ENCODE measurements at places on chromosomes 7 and 10.

DNA sequence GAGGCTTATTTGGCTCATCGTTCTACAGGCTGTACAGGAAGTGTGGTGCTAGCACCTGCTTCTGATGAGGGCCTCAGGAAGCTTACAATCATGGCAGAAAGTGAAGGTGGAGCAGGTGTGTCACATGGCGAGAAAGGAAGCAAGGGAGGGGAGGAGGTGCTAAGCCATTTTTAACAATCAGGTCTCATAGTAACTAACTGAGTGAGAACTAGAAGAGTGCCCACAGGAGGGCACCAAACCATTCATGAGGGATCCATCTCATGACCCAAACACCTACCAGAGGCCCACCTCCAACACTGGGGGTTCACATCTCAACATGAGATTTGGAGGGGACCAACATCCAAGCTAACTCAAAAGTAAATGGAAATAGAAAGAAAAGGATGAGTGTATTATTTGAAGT is 78.1 kb downstream of the CXCL12 start:
- DNase-seq = peak; percentile 13

DNA sequence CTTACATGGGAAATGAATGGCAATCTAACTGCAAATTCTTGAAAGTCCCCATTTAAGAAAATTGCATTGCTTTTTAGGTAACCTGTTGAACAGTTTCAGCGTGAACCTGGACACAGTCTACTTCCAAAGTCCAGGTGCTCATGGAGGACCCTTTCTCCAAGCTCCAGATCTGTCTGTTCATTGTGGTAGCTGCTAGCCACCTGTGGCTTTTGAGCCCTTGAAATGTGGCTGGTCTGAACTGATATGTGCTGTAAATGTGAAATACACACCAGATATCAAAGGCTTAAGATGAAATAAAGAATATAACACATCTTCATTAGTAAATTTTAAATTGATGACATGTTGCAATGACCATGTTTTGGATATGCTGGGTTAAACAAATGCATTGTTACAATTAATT is 4.2 kb downstream of the CACNB2 start:
- DNase-seq = no peak

GRCh38 chr10:13382703-13383398 is 34.8 kb upstream of the SEPHS1 start:
- peak; percentile 22 for DNase-seq

- no peak for DNase-seq
These were observed 127.5 kb downstream of the DNAJB6 start for GRCh38 chr7:157464111-157464970.

DNA sequence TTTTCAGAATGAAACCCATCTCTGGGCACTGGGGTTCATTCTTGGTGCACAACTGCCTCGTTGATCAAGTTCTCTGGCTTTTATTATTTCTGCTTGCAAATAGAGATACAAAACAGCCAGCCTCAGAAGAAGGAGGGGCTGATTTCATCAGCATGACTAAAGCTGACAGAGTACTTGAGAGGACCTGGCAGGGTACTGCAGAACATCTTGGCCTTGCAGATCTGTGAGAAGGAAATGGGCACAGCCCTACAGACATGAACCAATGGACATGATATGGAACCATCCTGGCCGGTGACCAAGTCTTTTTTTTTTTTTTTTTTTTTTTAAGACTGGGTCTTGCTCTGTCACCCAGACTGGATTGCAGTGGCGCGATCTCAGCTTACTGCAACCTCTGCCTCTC is 240.6 kb downstream of the VTI1A start:
- no peak for DNase-seq

GRCh38 chr10:9733766-9734165 is 1283.9 kb upstream of the CELF2 start:
- no peak for DNase-seq

DNA sequence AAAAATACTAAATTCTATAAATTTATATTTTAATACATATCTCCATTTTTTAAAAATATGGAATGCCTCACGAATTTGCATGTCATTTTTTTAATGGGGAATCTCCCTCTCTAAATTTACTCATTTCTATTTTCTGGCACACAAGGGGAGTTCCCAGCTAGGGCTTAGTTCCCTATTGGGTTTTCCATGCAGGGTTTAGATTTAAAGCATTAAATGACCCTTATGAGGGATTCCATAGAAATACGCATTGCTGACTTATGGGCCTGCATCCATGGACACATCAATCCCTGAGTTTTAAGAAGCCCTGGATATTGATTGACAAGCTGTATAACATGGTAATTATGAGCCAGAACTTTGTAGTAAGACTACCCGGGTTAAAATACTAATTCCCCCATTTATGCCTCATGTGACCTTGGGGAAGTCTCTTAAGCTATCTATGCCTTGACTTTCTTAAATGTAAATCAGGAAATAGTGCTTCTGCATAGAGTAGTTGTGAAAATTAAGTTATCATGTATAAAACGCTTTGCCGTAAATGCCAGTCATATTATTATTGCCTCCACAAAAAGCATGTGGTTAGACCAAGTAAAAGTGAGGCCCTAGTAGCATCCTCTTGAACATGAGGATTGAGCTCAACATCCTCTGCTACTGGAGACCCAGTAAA is 78.8 kb upstream of the ANKRD1 start:
- DNase-seq = no peak

GRCh38 chr7:770741-771166 is 43.7 kb upstream of the PRKAR1B start:
- no peak for DNase-seq

GRCh38 chr10:88491314-88491713 is 91.8 kb downstream of the RNLS start:
- no peak for DNase-seq

DNA sequence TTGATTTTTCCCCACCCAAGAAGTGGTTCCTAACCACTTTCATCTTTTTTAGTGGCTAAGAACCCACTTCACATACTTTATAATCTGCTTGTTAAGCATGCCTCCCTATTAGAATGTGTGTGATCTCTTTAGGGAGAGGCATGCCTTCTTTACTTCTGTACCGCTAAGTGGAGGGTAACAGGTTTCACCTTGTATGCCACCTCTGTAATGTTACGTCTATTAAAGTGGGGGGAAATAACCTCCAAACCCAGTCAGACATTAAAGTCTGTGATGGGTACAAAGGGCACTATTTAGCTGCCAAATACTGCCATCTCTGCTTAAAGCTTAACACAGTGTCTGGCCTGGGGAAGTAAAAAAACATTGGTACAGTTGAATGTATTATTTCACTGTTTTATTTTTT is 51.9 kb downstream of the EPC1 start:
- DNase-seq = no peak

GRCh38 chr7:155867734-155868400 is 55.6 kb upstream of the SHH start:
- DNase-seq = no peak

GRCh38 chr10:110516815-110517492 is 19.2 kb downstream of the DUSP5 start:
- no peak for DNase-seq

GRCh38 chr7:142717453-142717852 is 31.8 kb upstream of the PRSS1 start:
- DNase-seq = no peak

DNA sequence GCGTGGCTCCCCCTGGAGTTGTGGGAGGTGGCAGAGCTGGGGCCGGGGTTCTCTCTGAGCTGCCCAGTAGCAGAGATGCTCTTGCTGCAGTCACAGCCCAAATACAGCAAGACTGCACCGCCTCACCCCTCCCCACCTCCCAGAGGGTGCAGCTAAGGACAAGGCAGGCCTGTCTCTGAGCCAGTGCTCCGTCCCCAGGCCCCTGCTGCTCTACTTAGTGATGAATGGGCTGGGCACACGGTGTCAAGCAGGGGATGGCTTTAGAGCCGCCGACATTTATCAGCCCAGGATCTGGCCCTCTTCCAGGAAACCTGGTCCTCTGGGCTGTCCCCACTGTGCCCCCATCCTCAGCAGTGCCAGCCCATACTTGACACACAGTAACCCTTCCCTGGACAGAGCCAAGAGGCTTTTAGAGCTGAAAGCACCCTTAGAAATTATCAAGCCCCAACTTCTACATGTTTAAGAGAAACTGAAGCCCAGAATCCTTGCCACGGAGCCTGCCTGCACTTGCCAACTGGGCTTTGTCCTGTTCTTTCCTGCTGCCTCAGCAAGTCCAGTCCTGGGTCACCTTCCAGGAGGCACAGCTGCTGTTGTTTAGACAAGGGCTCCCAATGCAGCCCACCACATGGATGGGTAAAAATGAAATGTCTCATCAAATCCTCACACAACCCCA is 137.1 kb upstream of the UNC5B start:
- no peak for DNase-seq

GRCh38 chr10:63738410-63738809 is 217.2 kb downstream of the REEP3 start:
- no peak for DNase-seq

DNA sequence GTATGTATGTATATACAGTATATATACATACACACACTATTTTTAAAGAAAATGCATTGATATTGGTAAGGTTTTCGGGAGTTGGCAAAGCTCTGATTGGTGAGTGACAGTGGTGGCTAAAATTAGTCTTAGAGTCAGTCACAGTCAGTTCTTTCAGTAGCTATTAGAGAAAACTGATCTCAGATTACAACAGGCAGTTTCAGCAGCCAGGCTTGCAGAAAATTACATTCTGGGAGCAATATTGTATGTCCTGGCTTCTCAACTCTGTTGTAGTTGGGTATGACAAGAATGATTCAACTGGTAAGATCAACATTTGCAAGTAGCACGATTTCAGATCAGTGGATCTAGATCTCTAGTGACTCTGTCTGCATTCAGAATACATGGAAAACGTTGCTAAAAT is 897.9 kb upstream of the AUTS2 start:
- no peak for DNase-seq

- peak; percentile 59 for DNase-seq
These were observed 1.5 kb downstream of the PDLIM1 start for GRCh38 chr10:95289003-95289920.

GRCh38 chr10:14355750-14356149 is 25.0 kb upstream of the FRMD4A start:
- no peak for DNase-seq

- DNase-seq = no peak
These were observed 312.8 kb downstream of the PHTF2 start for GRCh38 chr7:78111386-78111785.

DNA sequence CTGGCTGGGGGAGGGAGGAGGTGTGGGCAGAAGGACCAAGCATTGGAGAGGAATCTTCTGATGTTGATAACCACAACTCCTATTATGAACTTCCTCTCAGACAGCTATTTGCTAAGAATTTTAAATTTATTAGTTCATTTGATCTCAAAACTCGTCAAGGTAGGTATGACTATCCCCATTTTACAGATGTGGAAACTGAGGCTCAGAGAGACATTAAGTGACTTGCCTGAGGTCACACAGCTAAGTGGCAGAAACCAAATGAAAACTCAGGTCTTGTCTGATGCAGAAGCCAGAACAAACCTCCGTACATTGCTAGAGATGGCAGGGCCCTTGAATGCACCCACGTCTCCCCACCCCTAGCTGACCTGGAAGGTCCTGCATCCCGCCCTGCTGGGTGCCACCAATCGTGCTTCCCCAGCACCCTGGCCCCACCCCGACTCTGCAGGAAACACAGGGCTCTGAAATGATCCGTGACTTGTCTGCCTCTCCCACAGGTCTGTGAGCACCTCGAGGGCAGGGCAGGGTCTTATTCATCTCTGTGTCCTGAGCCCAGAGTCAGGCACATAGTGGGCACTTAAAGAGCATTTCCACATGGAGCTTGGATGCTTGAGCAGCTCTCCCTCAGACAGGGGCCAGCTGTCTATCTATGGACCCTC is 5.6 kb upstream of the PALD1 start:
- no peak for DNase-seq

DNA sequence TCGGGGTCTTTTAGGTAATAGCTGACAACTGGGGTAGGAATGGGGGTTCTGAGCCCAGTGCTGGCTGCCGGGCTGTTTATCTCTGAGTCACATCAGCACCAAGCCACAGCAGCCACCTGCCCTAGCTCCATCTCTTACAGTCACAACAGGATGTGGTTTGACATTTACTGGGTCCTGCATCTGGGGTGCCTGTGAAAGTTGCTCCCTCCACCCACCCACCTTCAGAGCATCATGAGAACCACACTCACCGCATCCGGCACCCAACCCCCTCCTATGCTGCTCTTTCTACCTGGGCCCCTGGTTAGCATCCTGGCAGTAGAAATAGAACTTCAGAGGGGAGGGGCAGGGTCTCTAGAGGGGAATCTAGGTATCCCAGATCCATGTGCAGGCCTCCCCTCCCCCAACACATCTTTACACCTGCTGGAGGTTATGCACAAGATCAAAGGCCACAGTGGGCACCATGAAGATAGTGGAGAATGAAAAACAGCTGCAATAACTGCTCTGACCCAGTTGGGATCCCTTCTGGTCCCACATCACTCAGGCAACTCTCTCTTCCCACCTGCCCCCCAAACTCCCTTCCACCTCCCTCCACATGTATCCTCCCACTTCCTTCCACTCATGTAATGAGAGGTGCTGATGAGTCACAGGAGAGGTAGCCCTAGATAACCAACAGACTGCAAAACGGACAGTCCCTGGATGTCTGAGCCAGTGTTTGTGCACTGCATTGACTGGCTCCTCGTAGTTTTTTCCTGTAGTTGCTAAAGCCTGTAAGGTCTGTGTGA is 38.2 kb downstream of the PRSS2 start:
- no peak for DNase-seq

GRCh38 chr10:17023386-17024298 is 106.0 kb downstream of the CUBN start:
- peak; percentile 99 for DNase-seq

DNA sequence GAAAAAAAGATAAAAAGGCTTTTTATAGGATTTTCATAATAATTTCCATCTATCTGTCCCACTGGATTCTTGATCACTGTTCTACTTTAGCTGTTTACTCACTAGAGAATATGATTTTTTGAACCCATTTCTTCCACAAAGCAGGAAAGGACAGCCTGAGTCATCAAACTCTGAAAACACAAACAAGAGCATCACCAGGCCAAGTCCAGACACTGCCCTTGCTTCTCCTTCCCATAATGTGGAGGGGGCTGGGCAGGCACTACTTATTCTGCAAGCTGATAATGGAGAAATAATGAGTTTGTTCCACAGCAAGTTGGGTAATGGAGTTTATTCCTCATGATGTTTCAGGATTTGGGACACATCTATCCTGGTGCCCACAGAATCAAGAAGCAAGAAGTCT is 13.0 kb upstream of the KCNIP2 start:
- DNase-seq = peak; percentile 62

DNA sequence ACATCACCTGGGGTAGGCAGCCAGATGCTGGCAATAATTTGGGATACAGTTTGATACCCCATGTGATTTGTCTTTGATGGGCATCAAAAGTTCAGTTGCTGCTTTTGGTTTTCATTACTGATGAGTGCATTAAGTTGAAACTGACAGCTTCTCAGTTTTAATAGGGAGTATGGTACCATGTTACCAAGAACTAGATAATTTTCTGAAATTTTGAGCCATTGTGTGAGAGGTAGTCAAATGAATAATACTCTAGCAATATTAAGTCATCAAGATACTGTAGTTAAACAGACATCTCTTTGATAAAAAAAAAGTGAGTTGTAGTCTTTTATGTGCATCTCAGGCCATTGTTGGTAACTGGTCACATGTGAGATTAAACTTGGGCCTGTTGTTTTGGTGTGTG is 71.5 kb downstream of the ST7 start:
- DNase-seq = no peak

- DNase-seq = peak; percentile 73
These were observed 110.2 kb downstream of the MTPAP start for GRCh38 chr10:30238836-30239235.

- DNase-seq = no peak
These were observed 28.6 kb upstream of the ADD3 start for GRCh38 chr10:109979215-109979614.
